CD4-positive, alpha-beta T cell treated with Interferon gamma for 1 hour (primary cell): ENCODE measurements at places on chromosomes 2 and 18.

DNA sequence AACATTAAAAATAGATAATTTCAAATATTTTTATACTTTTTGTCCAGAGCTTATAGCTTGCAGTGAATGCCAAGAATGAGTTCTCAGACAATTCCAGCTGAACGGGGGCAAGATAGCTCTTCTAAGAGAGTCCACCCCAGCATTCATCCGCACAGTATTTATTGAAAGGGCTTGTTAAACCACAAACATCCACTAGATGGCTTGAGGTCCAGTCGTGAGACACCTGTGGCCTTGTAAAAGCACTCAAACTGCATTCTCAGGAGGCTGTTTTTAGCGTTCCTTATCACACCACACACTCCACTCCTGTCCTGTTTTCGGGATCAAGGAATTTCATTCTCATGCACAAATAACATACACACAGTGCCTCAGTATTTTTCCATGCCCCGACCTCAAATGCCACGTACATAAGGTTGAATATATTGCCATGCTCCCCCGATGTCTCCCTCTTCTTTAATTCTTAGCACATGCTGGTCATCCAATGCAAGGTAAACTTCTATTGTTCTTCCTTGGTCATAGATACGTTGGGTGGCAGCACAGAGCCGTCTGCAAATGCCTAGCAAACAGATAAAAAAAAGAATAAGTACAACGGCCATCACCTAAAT is 47.4 kb downstream of the DNAJC10 start:
- DNase-seq = no peak

DNA sequence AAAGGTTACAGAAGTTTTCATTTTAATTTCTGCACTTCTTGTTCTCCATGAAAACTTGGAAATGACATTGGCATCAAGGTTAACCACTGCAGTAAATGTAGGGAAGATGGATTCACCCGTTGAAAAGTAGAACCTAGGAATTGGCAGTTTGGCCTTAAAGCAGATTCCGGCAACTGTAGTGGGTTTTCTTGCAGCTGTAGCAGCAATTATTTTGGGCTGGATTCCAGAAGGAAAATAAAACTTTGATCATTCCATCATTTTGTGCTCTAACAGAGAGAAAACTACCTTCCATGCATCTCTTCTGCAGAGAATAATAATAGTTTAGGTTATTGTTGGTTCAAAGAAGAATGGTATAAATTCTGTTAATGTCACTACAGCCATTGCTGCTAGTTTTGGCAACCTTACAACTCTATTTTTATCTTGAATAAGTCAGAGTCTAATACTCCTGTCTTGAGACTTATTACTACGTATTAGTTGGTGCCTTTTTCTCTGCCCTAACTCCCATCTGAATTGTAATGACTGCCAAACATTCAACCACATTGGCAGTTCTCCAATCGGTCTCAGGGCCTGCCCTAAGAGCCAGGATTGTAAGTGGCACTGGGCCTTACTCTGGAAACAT is 178.1 kb upstream of the PIEZO2 start:
- DNase-seq = no peak

- DNase-seq = no peak
These were observed 285.9 kb downstream of the SLC8A1 start for GRCh38 chr2:40166006-40166405.

- no peak for DNase-seq
These were observed 742.5 kb downstream of the TDRD15 start for GRCh38 chr2:21866316-21866715.

DNA sequence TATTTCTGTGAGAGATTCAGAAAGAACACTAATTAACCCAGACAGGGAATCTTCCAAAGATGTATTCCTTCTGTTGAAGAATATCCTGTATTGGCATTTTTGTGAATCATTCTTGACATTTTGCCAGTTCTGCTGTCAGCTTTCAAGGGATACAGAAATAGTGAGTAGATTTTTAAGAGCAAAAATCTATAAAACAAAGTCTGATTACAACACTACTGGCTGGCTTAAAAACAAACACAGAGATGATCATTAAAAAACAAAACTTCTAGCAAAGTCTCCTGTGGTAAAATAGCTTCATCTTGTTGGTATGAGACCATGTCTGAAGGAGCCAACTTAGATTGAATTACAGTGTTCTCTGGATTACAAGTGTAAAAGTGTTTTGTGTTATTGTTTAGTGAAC is 866.3 kb upstream of the KLHL29 start:
- no peak for DNase-seq

- DNase-seq = no peak
These were observed 81.6 kb downstream of the NDUFA10 start for GRCh38 chr2:239943571-239943970.

DNA sequence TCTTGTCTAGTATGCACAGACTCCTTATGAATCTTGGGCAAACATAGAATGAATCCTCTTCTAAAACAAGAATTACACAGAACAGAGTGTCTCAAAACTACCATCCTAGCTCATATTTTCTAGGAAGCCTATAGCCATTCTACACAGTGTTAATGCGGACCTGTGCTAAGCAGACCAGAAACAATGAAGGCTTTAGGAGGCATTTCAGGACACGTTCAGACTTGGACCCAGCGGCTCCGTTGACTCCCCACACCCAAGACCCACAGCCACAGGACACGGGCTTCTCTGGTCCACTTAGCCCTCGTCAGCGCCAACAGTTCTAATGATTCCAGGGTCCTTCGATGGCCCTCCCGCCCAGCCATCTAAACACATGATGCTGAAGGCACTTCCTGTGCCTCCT is 182.2 kb downstream of the BCL11A start:
- no peak for DNase-seq

DNA sequence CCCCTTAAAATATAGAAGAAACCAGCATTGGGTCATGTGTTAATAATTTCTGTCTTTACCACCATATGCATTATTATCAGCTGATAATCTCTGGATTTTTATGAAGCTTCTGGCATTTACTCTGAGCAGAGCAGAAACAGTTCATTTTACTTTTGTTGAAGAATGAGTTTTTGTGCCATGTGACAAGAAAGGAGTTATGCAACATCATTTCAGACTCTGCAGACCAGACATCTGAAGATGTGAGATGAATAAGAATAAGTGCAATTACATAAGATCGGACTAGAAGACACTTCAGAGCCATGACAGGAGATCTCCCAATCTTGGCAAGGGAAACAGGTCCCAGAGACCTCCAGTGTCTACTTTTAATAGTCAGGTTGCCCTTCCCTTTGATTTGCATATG is 869.4 kb upstream of the VRK2 start:
- DNase-seq = no peak

- DNase-seq = no peak
These were observed 185.9 kb upstream of the LINC00305 start for GRCh38 chr18:64334748-64335147.

DNA sequence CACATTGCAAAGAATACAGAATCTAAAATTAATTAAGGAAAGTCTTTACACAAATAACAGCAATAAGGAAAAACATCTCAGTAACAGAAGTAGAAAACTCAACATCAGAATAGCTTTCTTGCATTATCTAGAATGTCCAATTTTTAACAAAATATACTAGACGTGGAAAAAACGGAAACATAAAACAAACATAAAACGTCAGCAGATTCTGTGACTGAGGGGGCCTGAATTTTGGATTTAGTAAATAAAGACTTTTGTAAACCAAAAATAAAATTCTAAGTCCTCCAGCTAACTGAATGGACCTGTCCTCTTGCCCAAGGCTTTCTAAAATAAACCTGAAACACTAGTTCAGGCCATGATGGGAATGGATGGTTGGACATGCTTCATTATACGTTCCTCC is 773.5 kb upstream of the LRRTM1 start:
- DNase-seq = no peak

- DNase-seq = no peak
These were observed 78.2 kb downstream of the KCTD1 start for GRCh38 chr18:26470011-26470637.

- no peak for DNase-seq
These were observed 9.9 kb downstream of the NDUFS1 start for GRCh38 chr2:206149330-206149729.
